ENCODE measurements at places on chromosomes 1 and 21. TPM values are rescaled to one million over a fixed set of nuclear protein-coding genes. Genes with fewer than 3 reads are reported as not detected.

- no peak for DNase-seq
Measured at GRCh38 chr1:85465786-85466134, 801 bp upstream of the DDAH1 start.

DNA sequence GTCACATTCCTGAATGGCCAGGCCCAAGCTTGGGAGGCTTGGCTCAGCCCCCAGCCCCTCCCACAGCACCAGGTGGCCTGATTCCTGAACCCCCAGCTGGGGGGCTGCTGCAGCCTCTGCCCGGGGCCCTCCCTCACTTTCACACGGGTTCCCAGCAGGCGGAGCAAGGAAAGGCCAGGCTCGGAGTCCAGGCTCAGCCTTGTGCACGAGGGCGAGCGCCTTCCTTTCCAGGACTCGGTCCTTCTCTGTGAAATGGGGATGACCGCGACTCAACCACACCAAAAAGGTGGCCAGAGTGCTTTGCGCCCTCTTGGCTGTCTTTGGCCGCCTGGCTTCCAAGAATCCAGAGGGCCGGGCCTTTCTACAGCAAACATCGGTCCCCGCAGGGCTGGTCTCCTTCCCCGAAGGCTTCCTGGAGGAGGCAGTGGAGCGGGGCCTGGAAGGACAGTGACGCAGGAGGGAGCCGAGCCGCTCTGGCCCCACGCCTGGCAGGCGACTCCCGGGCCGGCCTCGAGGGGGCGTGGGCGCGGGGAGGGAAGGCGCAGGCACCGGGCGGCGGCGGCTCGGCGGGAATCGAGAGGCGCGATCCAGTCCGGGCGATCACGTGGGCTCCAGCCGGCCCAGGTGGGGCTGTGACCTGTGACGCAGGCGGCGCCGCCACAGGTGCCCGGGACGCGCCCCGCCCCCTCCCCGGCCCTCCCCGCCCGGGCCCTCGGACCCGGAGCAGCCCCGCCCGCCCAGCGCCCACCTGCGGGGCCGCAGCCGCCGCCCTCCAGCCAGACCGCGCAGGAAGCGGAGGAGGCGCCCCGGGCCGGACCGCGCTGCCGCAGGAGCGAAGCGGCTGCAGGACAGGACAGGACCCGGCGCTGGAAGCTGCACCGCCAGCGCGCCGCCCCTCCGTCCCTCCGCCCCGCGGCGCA, at the start of gene ARHGEF16:
Gene ARHGEF16 (plus strand): TSS at position 775 of the 920 bp plus-strand sequence. CDS start 8,420 bp downstream, outside the sequence.
- DNase-seq: no peak

- no peak for DNase-seq
Measured at GRCh38 chr1:211348547-211348946, 21.9 kb downstream of the TRAF5 start.

DNA sequence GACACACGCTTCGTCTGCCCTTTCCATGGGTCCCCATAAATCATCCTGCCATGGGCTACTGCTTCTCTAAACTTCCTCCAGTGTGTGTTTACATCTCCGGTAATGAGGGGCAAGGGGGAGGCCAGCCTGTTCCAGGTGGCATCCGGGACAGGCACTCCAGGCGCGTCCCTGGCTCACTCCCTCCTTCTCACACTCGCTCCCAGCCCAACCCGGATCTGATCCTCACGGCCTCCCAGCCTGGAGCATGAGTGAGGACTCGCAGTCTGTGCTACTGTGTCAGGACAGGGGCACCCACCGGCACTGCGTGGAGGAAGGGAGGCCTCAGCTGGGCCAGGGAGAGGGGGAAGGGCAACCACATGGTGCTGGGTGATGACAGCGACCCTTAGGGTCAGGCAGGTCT, 225.4 kb downstream of the TRABD2B start:
- DNase-seq: no peak

GRCh38 chr21:46393451-46393940, 65.2 kb upstream of the DIP2A start:
- no peak for DNase-seq

GRCh38 chr21:35861661-35862060, 198.7 kb downstream of the SETD4 start:
- no peak for DNase-seq

Gene MEX3A
- total RNA-seq: 42.4 TPM

Measured in occipital lobe (tissue), 3 donors.